Skin of body (tissue), 3 donors: ENCODE measurements at places on chromosomes 11 and 22.

DNA sequence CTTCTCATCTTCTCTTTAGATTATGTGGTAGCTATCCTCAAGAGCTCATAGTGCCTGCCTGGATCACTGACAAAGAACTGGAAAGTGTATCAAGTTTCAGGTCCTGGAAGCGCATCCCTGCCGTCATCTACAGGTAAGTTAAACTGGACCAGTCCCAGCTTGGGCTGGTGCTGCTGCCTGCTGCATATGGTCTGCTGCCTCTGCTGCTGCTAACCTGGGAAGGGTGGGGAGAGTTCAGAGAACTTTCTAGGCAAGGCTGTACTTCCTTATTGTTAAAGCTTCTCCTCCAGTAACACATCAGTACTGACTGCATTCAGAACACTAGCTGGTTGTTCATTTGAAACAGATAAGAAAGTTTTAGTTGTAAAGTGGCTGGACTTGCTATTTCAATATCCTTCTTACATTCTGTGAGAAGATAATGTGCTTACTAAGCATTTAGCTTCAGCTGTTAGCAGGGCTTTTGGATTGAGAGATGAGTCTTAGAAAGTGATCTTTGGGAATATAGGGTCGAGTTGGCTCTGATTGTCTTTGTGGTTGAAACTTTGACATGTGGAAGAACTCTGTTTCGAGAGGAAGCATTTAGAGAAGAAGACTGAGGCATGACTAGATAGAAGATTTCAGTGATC lies 77.3 kb upstream of the HORMAD2 start:
- DNase-seq: no peak

DNA sequence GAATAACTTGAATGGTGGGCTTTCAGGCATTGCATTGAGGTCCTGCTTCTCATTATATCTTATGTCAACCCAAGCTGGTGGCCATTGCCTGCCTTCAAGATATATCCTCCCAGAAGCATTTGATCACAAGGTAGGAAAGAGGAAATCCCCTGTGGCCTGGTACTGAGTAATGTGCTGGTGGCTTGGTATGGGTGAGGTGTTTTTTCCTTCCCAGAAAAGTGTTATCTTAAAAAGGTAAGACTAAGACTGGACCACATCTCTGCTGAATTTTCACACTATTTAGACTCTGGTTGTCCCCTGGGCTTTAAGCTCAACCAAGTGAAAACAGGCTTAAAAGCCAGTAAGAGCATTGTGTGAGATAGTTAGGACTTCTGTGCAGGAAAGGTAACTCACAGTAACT lies 3.7 kb downstream of the INSC start:
- DNase-seq: no peak

DNA sequence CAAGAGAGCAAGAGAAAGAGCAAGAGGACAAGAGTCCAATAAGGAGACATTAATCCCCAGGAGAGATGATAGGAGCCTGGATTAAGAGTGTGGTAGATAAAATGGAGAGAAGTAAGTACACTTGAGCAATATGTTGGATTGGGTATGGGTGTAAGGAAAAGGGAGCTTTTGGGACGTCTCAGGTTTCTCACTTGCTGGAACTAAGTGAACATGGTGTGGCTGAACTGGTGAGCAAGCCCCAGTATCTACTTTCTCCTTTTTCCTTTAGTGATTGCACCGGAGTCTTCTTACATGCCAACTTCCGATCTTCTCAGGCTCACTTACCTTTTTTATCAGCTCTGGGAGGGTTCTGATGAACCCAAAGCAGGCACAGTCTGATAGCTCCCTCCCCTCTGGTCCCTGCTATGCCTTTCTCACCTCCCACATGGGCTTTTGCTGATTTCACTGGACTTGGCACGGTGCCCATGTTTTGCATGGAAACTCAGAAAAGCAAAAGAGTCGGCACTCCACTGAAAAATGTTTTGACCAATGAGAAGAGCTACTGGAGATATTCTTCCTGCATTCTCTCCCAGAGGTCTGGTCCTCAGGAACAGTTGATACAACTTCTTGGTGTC lies 14.5 kb upstream of the APLNR start:
- DNase-seq: no peak

- DNase-seq: no peak
Measured at GRCh38 chr11:111186308-111186915, 59.1 kb upstream of the POU2AF2 start.

- peak; percentile 82 for DNase-seq
Measured at GRCh38 chr11:76807206-76807875, 24.2 kb downstream of the TSKU start.

DNA sequence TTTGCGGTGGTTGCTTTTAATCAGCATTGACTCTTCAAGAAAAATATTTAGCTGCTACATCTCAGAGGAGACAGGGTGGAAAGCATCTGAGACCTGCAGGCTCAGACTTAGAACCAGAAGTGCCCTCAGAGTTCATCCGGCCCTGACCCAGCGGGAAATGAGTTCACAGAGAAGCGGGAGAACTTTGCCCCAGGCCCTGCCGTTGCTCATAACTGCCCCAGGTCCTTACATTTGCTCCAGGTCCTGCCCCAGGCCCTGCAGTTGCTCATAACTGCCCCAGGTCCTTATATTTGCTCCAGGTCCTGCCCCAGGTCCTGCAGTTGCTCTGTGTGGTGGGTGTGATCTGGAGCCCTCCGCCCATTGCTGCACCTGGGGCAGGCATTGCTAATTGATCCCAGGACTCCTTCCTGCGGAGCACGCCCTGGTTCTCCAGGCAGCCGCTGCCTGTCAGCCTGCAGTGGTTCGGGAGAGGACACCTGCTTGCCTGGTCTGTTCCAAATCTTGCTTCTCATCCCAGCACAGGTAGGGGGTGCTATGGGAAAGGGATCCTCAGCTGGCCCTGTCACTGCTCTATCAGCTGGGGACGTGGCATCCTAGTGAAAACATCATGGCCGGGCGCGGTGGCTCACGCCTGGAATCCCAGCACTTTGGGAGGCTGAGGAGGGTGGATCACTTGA lies 58.1 kb upstream of the PPP6R3 start:
- DNase-seq: no peak

DNA sequence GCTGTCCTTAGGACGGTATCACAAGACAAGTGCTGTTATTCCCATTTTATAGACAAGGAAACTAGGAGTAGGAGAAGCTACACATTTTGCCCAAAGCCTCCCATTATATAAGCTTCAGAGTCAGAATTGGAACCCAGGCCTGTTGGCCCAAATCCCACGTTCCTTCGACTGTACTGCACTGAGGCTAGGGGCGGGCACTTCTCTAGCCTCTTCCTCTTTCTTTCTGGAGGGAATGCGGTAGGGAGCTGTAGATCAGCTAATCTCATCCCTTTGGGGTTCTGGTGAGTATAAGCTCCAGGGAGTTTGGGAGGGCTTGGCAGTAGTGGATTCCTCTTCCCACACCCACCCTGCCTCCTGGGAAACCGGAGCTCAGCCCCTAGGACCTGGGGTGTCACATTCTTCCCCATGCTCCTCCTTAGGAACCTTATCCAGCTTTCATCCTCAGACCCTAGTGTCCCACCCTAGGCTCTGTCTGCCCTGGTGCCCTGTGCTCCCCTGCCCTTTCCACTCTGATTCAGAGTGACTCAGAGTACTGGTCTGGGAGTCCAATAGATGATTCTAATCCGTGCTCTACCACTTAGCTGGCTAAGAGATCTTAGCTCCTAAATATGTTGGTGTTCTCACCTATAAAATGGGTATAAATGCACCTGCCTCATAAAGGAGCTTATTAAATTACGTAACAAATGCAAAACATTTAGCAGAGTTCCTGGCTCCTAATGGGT lies 29.3 kb downstream of the PHLDB1 start:
- no peak for DNase-seq

DNA sequence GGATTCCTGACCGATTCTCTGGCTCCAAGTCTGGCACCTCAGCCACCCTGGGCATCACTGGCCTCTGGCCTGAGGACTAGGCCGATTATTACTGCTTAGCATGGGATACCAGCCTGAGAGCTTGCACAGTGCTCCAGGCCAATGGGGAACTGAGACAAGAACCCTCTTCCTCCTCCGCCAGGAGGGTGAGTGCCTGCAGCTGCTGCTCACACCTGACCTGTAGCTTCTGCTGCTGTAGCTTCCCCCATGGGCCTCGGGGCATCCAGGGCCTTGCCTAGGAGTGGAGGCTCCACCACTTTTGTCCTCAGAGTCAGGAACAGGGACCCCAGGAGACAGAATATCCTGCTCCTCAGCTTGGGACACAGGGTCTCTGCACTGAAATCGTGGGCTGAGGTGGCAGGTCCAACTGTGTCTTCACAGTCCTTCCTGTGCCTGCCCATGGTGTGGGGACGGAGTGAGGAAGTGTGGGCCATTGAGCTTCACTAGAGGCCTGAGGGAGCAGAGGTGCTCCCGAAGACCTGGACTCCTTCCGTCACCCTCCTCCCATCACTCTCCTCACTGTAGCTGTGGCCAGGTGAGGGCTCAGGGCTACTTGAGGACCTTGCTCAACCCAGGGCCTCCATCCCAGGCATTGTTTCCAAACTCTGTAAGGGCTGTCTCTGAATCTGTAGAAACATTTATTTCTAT lies 103.8 kb downstream of the ZNF280B start:
- no peak for DNase-seq

DNA sequence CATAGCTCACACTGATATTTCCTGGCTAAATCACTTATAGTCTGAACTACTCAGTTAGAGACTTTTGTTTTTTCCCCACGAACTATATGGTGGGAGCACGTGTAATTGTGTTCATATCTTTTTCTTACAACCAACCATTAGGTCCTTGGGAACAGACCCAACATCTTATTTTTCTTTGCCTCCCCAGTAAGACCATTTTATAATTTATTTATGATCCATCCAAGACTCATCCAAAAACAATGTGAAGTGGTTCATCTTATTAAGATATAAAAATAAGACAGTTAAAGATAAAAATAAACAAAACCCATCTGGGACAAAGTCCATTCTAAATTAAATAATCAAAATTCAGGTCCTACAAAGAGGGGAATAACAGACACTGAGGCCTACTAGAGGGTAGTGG lies 90.8 kb downstream of the FAM168A start:
- DNase-seq: no peak

DNA sequence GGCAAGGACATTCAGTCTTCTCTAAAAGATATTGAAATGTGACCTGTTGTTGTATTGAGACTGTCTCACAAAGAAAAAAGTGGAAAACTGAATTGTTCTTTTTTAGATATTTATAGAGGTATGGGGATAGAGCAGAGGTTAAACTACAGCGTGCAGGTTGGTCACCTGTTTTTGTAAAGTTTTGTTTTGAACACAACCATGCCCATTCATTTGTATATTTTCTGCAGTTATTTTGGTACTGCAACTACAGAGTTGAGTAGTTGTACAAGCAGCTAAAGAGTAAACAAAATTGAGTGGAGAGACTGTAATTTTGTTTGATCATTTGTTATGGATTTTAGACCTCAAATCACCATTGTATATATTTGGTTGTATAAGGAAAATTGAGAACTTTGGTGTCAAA lies 11.3 kb downstream of the EED start:
- DNase-seq: no peak

GRCh38 chr11:11857769-11858168 lies 16.0 kb downstream of the USP47 start:
- DNase-seq: no peak

DNA sequence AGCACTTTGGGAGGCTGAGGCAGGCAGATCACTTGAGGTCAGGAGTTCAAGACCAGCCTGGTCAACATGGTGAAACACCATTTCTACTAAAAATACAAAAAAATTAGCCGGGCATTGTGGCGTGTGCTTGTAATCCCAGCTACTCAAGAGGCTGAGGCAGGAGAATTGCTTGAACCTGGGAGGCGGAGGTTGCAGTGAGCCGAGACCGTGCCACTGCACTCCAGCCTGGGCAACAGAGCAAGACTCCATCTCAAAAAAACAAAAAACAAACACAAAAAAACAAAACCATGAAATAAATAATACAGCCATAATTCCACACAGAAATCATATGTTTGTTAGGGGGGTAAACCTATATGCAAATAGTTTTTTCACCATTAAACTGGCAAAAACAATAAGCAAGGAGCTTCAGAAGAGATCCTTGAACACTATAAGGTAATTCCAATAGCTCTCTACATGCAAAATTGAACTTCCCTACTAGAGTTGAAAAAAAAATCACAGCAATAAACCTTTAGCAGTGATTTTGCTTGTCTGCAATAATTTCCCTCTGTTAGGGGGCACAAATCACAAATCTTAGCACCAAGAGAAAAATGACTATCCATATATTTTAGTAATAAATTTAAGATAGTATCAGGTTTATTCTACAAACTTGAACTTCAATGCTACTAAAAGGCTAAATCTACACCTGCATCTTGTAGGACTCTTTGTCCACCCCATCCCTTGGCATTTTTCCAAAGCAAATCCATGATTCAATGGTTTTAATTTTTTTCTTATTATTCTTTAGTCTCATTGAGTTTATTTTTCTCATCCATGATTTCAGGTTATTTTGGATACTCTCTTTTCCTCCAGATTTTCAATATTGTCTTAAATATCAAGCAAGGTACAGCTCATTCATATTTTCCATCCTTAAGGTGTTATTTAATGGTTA lies 3.9 kb downstream of the CSTF3 start:
- no peak for DNase-seq

GRCh38 chr11:111723595-111723994 lies 42.6 kb downstream of the PPP2R1B start:
- no peak for DNase-seq

DNA sequence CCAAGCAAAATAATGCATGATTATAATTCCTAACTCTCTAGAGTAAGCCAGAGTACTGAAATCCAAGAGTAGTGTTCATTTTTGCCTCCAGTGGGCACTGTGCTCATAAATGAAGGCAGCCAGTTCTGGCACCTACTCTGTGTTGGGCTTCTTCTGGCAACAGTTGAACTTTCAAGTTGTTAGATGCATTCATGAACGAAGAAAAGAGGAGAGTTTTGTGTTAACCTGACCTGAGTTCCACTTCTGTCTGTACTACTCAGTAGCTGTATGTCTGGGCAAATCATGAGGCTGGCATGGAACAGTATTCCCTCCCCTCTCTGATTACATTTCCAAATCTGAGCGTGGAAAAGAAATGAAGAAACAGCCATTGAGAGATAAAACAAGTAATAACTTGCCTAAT lies 20.3 kb upstream of the TENM4 start:
- no peak for DNase-seq

GRCh38 chr11:101617735-101618332 lies 34.0 kb upstream of the TRPC6 start:
- no peak for DNase-seq

- no peak for DNase-seq
Measured at GRCh38 chr11:119878990-119879389, 150.0 kb upstream of the NECTIN1 start.

GRCh38 chr11:61969391-61969758 lies 1.9 kb upstream of the FTH1 start:
- DNase-seq: no peak

GRCh38 chr11:27233654-27234042 lies 129.4 kb downstream of the CCDC34 start:
- DNase-seq: no peak

DNA sequence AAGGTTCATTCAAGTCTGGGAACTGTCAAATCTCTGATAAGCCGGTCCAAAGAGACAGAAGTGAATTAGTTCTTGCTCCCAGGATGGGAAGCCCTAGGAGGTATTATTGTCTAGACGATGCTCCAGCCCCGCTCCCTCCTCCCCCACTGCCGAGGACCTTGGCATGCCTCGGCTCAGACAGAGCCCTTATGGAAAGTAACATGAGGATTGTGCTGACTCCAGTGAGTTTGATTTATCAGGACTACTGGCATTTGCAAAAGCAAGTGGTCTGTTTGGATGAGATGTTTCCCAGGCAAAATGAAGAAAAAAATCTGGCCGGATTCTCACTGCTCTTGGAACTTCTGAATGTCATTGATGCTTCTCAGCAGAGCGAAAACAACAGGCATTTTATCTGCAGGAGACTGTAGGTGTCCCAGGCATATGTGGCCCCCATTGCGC lies 341.0 kb downstream of the ETS1 start:
- DNase-seq: peak; percentile 54

- no peak for DNase-seq
Measured at GRCh38 chr22:49040754-49041467, 786.8 kb downstream of the BRD1 start.
